ENCODE measurements at places on chromosomes 1 and 21.

DNA sequence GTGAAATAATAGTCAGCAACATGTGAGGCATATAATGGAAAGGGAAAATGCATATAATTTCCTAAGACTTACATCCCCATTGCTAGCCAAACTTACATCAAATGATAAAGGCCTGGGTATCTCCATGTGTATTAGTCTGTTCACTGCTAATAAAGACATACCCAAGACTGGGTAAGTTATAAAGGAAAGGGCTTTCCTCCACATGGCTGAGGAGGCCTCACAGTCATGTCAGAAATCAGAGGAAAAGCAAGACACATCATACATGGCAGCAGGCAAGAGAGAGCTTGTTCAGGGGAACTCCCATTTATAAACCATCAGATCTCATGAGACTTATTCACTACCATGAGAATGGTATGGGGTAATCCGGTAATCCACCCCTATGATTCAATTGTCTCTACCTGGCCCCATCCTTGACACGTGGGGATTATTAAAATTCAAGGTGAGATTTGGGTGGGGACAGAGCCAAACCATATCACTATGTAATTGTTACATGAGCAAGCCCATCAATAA is 161.5 kb upstream of the SAMSN1 start:
- no peak for DNase-seq

DNA sequence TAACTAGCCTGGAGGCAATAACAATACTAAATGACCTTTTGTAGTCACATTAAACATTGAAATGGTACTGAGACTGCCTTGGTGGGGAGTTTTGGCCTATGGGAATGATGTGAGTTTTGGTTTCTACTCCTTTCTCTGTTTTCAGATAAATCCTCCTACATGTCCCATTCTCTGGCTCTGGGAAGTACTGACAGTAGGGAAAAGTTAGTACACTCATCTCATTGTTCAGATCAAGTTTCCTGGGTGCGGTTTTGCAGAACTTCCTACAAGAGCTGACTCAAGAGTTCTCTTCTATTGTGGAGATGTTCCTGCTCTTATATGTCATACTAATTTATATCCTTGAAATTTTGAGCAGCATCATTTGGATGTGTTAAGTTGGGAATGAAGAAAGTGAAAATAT is 74.2 kb upstream of the MACF1 start:
- DNase-seq: no peak

DNA sequence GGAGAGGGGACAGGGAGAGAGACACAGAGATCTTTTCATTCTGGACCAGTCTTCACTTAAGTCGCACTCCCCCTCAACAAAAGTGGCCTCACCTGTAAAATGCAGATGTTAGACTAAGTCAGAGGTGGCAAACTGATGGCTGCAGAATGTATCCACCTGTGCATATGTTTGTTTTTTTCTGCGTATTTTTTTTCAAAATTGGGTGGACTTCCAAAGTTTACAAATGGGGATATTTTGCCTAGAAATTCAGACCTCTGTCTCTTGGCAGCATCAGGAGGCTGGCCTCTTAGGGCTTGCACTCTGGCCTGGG is 525.0 kb downstream of the MATN1 start:
- DNase-seq: no peak

DNA sequence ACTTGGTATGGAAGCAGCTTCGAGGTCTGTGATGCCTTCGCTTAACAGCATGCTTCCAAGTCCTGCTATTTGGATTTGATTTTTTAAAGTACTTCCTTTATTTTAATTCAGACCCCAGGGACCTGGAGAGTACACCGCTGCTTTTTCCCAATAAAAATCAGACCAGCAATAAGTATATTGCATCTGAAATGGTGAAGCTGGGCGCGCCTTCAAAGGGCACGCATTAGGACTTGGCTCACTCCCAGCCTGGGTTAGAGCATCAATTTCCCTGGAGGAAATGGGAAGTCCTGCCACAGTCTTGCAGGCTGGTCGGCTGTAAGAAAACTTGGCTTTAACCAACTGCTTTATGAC is 325.1 kb downstream of the RRAGC start:
- no peak for DNase-seq

GRCh38 chr1:25907601-25908000 is 1.4 kb upstream of the STMN1 start:
- DNase-seq: no peak

DNA sequence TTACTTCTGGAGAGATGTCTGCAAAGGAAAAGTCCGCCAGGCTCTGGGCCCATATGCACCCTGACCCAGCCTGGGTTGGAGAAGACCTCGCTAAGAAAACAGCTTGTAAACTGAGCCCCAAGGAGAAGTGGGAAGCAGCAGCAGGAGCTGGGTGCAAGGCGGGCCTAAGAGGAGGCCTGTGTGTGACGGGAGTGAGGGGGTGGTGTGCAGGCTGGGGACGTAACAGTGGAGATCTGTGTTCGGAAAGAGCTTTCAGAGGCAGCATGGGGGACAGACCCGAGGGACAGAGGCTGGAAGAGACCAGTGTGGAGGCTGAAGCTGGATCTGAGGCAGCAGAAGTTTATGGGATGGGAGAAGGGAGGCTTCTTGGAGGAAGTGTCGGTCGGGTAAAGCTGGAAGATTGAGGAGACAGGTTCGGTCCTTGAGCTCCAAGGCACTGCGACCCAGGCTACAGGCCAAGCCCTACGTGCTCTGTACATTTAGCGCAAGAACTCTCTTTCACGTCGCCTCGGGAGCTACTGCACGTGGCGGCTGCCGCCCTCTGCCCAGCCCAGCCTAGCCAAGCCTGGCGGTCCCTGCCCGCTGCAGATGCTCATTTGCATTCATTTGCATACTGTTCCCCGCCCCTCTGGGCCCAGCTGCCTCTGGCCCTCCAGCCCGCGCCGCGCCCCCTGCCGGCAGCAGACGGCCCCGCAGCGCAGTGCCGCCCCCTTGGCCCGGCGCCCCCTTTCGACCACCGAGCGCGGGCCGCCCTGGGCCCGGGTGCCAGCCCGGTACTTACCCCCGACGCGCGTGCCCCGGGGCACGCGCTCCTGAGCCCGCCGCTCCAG is 6.3 kb downstream of the HPCA start:
- no peak for DNase-seq

- no peak for DNase-seq
Measured at GRCh38 chr1:48596046-48596445, 124.0 kb upstream of the SPATA6 start.

GRCh38 chr1:198254948-198255347 is 98.2 kb downstream of the NEK7 start:
- DNase-seq: no peak

GRCh38 chr21:35521293-35521692 is 472.2 kb upstream of the RUNX1 start:
- no peak for DNase-seq

DNA sequence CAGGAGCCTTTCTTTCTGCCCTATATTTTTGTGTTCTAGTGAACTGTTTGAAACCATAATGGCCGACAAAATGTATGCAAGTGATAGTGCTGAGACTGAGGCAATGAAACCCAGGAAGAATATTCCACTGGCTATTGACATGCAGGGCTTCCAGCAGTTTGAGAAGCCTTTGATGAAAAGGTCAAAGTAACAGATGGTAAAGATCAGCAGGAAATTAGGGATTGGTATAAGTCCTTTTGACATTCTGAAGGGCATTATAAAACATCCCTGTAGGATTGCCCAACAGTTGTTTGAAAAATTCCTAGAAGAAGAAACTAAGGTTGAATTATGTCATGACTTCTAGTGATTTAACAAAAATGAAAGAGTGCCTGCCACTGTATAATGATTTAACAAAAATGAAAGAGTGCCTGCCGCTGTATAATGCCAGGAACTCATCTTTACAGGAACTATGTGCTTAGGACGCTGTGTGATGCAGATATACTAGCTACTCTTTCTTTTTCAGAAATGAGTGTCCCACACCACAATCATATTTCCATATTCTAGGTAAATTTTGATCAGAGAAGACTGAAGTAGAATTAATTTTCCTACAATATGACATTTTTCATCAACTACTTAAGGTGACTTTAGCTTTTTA is 283.9 kb upstream of the ST6GALNAC5 start:
- no peak for DNase-seq

- no peak for DNase-seq
Measured at GRCh38 chr1:56216218-56216617, 363.1 kb downstream of the PLPP3 start.

- no peak for DNase-seq
Measured at GRCh38 chr1:56311766-56312165, 267.6 kb downstream of the PLPP3 start.

GRCh38 chr21:28580585-28580984 is 412.1 kb downstream of the LTN1 start:
- DNase-seq: no peak

- DNase-seq: peak; percentile 36
Measured at GRCh38 chr1:62437273-62437940, 558 bp downstream of the USP1 start.

- DNase-seq: no peak
Measured at GRCh38 chr1:64292399-64292798, 89.0 kb downstream of the UBE2U start.

GRCh38 chr1:53580739-53581475 is 121.7 kb downstream of the DMRTB1 start:
- no peak for DNase-seq

DNA sequence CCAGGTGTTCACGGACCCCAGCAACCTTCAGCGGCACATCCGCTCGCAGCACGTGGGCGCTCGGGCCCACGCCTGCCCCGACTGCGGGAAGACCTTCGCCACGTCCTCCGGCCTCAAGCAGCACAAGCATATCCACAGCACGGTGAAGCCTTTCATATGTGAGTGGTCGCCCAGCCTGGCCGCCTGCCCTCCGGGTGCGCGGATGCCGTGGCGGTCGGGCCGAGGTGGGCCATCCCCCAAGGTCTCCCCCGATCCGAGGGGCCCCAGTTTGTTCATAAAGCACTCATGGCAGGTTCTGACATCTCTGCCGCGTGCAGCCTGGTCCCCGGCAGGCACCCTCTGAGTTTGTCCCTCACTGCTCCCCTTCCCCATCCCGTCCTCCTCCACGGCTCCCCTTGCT is 49.0 kb upstream of the ARHGEF16 start:
- no peak for DNase-seq

- DNase-seq: no peak
Measured at GRCh38 chr1:212244441-212244840, 40.8 kb upstream of the PPP2R5A start.

- no peak for DNase-seq
Measured at GRCh38 chr1:180670681-180671080, 38.9 kb downstream of the XPR1 start.

- no peak for DNase-seq
Measured at GRCh38 chr1:68128157-68128556, 77.7 kb upstream of the DIRAS3 start.

- DNase-seq: no peak
Measured at GRCh38 chr1:32898056-32898455, 3.1 kb downstream of the TMEM54 start.

GRCh38 chr1:44281962-44282703 is 68.9 kb downstream of the DMAP1 start:
- DNase-seq: no peak

DNA sequence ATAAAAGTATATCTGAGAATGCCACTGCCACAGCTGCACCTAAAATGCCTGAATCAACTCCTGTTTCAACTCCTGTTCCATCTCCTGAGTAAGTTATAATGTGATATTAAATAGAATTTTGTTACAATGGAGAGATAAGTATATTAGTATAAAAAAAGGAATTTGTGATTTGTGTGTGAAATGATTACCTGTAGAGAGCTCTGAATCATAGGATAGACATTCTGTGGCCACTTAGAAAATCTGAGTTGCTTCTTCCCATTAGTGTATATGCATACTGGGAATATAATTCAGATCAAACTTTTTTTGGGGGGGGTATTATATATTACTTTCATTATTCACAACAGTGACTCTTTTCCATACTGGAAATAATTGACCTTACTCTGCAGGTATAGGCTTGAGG is 52.9 kb downstream of the SUCO start:
- no peak for DNase-seq

DNA sequence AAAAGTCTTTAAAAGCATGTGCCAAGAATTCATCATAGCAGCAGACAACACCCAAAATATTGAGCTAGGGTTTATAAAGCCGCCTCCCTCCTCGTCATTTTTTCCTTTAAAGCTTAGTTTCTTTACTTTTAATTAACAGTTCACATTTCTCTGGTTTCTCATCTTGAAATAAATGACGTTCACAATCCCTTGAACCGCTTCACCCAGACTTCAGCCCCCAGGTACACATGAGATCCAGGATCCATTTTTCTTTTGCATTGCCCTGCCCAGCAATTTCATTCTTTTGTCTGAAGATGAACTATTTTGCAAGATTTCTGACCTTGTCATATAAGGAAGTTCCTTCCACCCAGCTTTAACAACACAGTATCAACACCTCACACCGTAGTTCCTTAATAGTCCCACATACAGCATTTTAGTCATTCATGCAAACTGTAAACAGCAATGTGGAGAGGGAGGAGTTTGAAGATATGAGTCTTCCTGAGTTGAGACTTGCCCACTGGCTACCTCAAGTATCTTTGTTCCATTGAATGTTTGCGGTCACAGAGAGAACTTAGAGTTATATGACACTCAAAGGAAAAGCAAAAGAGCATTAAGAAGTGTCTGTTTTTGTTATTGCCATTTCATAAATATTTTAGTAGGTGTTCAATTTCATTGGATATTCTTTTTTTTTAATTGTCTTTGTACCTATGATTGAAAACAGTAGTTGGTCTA is 35.3 kb upstream of the CACYBP start:
- no peak for DNase-seq

DNA sequence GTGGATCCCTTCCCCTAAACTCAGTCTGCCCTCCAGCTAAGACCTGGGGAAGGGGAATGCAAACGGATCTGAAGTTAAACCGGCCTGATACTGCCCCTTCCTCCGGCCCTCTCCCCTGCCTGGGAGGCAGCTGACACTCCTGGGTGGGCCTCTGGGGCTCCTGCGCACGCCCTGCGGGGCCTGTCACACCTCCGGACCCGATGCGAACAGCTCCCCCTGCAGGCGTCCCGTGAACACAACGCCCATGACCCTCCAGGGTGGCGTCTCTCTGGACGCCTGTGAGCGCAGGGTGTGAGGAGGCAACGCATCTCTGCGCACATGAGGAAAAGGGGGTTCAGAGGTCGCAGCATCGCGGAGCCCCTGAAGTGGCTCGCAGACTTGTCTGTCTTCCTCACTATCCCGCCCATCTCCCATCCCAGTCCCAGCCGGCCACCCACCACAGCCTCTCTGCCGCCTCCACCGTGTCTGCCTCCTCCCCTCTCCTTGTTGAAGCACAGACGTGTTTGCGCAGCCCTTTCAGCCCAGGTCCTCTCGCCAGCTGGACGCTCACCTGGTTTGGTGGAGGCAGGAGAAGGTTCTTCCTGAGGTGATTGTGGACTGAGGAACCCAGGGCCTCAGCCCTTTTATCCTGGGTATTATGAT is 421 bp upstream of the LCE3A start:
- DNase-seq: no peak

DNA sequence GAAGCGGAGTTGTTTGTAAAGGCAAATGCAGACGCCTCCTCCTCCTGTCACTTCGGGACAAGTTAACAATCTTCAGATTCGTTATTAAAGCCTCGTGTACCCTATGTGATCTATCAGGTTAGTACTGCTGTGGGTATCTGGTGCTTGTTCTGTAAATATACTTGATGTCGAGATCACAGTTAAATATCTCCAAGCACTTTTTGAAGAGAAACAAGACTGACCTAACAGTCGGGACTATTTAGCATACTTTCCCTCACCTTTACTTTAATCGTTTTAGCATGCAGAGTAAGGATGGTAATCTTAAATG is 710 bp downstream of the KLHL20 start:
- no peak for DNase-seq

- DNase-seq: no peak
Measured at GRCh38 chr1:43311521-43311920, 10.7 kb downstream of the TIE1 start.

- no peak for DNase-seq
Measured at GRCh38 chr1:8255712-8256111, 62.2 kb upstream of the SLC45A1 start.

GRCh38 chr1:64147759-64148158 is 55.7 kb upstream of the UBE2U start:
- DNase-seq: no peak
